ENCODE measurements at places on chromosomes 6 and 20.

GRCh38 chr6:1099264-1099663, 212.6 kb upstream of the FOXQ1 start:
- no peak for DNase-seq

DNA sequence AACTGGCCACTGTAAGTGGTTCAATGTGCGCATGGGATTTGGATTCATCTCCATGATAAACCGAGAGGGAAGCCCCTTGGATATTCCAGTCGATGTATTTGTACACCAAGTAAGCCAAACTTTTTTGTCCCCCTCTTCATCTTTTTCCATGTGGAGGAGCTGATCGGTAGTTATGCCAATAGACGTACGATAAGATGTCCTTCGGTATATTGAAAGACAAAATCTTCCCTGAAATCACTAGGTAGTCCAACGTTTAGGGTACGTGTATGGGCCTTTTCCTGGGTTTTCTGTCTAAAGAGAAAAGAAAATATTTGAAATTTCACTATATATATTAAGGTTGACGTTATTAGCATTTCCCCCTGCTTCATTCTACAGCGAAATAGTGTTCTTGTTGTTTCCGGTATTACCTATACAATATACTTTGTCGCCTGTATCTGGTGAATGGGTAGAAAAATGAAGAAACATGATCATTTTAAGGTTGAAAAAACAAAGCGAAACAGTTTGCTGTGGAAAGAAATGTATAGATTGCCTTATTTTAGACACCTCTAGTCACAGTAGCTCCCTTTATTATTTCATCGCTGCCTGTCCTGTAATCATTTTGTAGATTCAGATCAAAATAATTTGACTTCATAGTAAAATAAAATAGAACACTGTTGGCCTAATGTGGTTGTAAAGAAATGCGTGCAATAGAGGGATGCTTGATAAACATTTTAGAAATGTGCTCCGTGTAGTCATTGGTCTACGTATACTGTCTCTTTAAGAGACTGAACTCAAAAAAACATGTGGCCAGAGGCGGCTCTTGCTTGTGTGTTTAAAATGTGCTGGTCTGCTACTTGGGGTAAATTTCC, 1.5 kb downstream of the LIN28B start:
- DNase-seq: no peak

DNA sequence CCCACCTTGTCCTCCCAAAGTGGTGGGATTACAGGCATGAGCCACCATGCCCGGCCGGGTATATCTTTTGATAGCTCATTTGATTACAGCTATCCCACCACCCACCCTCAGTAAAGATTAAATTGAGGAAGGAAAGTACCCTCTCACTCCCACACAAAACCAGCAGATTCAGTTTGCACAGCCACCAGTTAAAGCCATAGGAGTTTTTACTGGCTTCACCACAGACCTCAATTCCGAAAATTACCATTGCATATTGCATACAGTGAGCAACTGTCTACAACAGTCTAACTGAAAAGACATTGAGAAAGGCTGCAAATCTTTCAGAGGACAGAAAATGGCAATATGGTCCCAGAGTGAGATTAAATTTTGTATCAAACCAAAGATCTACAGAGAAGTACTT, 34.9 kb downstream of the ESF1 start:
- DNase-seq: no peak

GRCh38 chr20:634148-634925, 18.7 kb downstream of the SRXN1 start:
- no peak for DNase-seq

DNA sequence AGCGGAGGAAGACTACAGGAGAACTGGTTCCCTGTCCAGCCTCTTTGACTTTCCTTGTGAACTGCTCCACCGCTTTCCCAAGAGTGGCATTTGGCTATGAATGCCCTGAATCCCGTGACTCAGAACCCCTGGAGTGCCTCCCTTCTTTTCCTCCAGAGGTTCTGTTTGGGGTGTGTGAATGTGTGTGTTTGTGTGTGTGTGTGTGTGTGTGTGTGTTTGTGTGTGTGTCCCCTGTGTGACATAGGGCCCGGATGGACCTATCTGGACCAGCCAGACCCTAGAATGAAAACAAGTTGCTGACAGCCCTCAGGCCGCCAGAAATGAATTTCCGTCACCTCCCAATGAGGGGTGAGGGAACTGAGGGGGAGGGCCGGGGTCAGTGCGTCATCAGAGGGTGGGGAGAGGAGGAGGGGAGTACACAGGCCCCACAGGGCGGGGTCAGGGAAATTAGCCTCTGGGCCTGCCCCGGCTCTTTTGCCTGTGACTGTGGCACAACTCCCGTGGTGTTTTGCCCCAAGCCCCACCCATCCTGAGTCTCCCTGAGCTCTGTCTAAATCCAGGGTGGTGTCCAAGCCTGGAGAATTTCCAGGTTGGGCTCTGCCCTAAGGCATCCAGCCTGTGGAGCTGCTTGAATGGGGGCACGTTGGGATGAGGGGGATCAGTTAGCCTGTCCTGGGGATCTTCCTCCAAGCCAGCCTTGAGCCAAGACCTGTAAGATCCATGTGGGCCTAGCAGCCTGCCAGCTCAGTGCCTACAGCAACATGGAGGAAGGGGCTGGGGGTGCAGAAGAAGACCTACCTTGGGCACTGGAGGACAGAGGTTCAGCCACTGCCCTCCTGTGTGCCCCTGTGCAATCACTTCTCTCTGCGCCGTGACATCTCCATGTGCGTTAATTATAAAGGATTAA, 15.2 kb upstream of the MRPS18A start:
- DNase-seq: no peak

DNA sequence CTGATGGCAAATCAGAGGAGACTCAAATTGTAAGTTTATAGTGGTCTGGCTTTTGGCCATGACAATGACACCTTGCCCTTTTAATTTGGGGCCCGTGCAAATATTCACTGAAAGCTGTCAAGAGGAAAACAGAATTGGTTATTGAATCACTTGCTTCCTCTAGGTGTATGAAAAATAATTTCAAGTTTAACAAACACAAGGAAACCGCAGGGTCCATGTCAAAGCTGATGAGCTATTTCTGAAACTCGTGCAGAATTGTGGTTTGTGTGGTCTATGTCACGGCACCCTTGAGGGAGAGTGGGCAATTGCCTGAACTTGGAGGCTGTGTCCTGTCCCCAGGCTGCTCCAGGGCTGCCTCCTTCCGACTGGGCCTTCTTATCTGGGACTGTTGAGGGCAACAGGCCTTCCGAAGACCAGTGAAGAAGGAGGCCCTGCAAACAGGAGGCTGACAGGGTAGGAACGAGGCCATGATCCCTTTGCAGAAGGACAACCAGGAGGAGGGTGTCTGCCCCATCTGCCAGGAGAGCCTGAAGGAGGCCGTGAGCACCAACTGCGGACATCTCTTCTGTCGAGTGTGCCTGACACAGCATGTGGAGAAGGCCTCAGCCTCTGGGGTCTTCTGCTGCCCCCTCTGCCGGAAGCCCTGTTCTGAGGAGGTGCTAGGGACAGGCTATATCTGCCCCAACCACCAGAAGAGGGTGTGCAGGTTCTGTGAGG, 788 bp downstream of the TRIM40 start:
- no peak for DNase-seq

Data from activated T-helper 1 cell treated with Interleukin-2 at 50 U/mL for 16 hours (primary cell).